Stimulated activated CD4-positive, alpha-beta T cell treated with anti-CD3 and anti-CD28 coated beads, Interleukin-1b, Interleukin-23, amount 100 ng/mL, for 24 hours (primary cell): ENCODE measurements at places on chromosomes 11 and 22.

DNA sequence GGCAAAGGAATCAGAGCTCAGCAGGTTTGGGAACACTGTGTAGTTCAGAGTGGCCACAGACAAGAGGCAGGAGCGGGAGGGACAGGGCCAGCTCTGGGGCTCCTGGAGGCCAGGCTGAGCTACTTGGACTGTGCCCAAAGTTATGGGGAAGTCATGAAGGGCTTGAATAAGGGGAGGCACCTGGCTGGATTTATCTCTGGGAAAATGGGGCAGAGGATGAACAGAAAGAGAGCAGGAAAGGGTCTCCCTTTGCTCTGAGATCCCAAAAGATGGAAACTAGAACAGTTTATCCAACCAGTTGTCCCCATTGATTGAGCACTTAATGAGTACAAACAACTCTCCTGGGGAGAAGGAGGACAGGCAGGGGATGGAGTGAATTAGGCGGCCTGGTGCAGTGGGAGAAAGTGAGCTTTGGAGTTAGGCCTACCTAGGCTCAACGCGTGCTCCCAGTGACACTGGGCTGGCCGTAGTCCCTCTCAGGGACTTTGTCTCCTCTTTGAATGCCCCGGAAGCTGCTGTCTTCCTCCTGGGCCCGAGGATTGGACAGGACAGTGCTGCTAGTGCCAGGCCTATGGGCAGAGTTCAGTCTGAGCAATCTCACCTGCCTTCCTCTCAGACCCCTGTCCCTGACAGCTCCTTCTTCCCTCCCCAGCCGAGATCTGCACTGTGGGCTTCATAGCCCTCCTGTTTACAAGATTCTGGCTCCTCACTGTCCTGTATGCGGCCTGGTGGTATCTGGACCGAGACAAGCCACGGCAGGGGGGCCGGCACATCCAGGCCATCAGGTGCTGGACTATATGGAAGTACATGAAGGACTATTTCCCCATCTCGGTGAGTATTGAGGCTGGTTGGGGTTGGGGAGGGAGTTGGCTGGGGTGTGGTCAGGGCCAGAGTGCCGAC, 2.0 kb downstream of the MOGAT2 start:
- no peak for DNase-seq

DNA sequence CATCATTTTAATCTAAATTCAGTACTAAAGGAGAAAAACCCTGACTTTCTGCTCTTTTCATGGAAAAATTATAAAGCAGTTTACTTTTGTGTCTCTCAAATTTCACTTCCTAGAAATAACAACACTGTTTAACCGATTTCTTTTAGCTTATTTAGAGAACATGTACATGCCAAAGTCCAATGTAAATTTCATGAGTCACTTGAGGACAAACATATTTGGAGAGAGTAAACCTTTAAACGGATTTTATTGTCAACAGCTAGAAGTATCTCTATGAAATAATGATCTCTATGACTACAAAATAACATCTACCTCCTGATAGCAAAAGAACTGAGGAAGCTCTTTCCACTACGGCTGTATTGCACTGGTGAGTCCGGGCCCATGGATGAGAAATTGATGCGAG, 46.3 kb upstream of the SLC22A25 start:
- no peak for DNase-seq

- no peak for DNase-seq
Observed at GRCh38 chr11:35413598-35413997, 5.8 kb downstream of the SLC1A2 start.

DNA sequence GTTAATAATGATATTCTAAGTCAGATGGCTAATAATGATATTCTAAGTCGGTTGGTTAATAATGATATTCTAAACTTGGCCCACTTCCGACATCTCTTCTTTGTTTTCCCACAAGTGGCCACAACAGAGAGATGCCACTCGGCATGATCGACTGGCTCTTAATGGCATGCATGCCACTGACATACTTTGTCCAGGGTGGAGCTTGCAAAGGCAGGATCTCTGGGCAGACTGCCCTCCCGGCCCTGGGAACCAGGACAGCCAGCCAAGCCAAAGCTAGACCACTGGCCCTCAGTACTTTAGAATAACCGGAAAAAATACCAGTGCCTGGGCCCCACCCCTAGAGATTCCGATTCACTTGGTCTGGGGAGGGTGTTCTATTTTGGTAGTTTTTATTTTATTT, 78.1 kb downstream of the KIAA1671 start:
- no peak for DNase-seq

DNA sequence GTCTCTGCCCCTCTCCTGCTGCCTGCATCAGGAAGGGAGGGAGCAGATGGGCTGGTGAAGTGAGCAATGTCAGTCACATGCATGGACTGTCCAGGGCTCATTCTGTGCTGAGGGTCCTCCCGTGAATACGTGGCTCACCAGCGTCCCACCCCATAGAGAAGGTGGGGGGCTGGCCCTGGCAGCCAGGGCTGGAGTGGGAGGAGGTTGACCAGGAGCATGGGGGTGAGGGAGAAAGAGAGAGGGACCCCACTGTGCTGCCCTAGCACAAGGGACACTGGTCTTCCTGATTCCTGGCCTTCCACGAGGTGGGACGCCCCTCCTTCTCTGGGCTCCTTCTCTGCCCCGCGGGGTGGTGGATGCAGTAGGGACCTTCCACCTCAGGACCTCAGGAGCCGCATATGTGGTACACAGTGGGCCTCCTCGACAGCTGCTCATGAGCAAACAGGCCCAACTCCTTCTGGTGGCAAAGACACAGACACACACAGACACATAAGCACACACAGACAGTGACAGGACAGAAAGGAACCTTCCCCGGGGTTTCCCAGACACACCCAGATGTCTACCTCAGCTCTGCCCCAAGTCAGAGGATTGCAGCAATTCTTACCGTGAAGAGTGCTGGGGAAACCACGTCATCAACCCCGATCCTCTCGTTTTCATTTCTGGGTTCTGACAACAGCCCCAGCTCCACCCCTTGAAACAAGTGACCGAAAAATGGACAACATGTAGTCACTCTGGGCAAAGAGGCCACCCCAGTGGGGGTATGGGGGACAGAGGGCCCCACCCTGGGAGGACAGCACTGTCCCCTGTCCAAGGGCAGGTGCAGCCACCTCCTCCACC, 3.6 kb upstream of the APOBEC3A start:
- DNase-seq = peak; percentile 52

GRCh38 chr22:42376711-42377554, 55.3 kb downstream of the NFAM1 start:
- DNase-seq = no peak

- DNase-seq = no peak
Observed at GRCh38 chr22:39643311-39644083, 72.9 kb downstream of the CACNA1I start.

DNA sequence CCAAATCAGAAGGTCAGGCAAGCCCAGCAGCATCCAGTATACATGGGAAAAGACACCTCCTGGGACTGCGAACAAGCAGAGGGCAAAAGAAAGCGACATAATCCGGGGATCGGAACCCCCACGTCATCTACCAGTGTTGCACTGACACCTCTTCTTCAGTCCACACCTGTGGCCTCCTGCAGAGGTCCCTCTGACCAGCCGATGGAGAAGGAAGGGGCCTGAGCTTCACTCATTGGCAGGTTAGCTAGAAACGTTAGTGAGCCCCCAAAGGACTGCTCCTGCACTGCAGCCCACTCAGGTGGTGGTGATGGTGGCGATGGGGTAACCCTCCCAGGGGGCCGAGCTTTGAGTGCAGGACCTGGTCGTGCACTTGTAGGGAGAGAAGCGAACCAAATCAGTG, 22.1 kb downstream of the ASCL2 start:
- no peak for DNase-seq

DNA sequence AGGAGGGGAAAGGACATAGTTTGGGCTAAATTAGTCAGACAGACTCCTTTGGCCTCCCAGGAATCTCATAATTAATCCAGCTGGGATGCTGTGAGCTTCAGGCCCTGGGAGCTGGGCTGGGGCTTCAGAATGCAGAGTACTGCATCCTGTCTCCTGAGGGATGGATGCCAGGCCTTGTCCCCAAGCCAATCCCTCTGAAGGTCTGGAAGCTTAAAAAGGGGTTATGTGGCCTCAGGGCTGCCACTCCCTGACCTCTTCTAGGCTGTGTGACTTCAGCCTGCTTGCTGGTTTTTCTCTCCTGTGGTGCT, 6.9 kb upstream of the LRRC32 start:
- no peak for DNase-seq

GRCh38 chr11:856397-856796, 13.7 kb downstream of the TSPAN4 start:
- DNase-seq = no peak

DNA sequence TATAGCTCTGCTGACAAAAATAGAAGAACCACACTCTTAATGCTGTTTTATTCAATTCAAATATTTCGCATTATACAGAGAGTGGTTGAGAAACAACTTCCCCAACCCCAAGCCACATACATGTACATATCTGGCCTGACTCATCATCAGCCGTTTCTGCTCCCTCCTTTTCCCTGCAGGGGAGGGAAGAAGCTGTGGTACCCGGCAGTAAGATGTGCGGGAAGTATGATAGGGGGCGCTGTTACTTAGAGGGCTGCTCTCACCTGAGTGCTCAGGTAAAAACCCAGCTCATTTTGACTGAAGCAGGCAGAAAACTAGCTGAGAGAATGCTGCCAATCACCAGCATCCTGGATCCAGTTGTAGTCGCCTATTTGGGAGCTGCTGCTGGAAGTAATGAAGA, 85.5 kb downstream of the NELL1 start:
- DNase-seq = no peak

DNA sequence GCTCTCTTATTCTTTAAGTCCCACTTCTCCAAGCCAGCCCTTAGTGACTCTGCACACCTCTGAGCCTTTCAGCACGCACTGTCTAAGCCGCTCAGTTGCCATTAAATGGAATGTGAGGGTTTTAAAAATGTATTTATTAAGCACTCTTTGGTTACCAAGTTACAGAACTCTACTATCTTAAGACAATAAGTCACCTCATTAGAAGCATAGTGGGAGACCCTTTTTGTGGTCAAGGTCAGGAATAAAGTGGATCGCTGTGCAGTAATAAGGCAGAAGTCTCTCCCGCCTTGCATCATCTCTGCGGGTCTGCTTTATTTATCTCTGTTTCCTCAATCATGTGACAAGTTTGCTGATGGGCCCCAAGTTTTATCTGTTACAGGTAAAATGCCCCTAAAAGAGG, 11.9 kb downstream of the SLC25A18 start:
- no peak for DNase-seq

DNA sequence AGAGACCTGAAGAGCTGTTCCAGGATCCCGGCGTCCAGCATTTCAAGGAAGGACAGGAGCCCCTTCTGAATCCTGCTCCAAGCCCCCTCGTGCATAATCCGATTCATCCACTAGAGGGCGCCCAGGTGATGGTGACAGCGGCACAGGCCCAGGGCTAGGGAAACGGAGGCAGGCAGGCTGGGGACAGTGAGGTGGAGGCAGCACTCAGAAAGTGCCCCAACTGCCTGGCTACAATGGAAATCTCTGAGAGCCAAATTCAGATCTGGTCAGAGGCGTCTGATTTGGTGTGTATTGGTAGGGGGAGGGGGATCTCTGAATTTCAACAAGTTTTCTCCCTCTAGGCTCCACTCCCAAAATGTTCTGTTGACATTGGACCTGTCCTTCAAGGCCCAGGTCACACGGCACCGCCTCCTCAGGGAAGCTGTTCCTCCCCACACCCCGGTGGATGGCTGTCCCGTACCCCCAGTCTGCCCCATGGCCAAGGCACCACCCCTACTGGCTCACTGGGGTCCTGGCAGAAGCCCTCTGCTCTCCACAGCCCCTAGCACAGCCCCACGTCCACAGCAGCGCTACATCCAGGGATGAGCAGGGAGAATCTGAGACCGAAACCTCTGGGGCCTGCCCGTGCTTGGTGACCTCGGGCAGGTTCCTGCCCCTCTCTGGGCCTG, 142.9 kb downstream of the CRYBB2 start:
- DNase-seq = peak; percentile 70

- DNase-seq = no peak
Observed at GRCh38 chr22:20607157-20607907, 99.9 kb downstream of the MED15 start.

- no peak for DNase-seq
Observed at GRCh38 chr11:89184021-89184420, 6.3 kb downstream of the TYR start.

- DNase-seq = no peak
Observed at GRCh38 chr11:62477927-62478326, 59.1 kb downstream of the SCGB1A1 start.

DNA sequence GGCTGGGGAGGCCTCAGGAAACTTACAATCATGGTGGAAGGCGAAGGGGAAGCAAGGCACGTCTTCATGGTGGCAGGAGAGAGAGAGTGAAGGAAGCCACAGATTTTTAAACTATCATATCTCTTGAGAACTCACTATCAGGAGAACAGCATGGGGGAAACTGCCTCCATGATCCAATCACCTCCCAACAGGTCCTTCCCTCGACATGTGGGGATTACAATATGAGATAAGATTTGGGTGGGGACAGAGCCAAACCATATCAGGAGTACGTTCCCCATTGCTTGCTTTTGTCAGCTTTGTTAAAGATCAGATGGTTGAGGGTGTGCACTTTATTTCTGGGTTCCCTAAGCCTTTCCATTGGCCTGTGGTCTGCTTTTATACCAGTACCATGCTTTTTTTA, 53.7 kb upstream of the E2F8 start:
- no peak for DNase-seq

DNA sequence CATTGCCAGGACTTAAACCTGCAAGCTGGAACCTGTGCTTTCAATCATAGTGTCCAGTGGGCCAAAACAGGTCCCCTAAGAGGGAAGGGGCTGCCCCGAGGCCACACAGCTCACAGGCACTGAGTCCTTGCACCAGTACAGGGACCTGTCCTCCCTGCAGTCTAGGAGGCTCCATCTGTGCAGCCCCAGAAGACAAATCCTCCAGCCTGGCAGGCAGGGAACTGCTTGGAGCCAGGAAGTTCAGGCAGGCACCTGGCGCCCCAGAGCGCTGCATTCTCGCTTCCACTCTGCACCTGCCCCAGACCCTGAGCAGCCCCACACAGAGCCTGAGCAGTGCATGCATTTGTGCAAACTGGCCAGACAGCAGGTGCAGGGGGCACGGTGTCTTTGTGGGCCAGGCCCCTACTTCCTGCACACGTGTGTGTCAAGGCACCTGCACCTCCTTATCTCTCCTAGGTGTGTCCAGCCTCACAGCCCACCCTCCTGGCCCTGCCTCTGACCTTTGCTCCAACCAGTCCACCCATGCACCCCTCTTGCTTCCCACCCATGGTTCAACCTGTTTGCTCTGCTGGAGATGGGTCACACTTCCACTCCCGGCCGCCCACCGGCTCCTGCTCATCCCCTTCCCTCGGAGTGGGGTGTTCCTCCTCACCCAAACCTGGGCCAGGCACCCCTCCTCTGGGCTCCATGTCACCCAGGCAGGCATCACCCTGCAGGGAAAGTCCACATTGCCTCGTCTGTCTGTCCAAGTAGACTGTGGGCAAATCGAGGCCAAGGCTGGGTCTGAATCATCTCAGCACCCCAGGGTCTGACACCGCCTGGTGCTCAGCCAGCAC, 19.0 kb downstream of the LINC01488 start:
- no peak for DNase-seq
